Esophagus muscularis mucosa (tissue), 4 donors: ENCODE measurements at places on chromosomes 6 and 20. TPM values are rescaled to one million over a fixed set of nuclear protein-coding genes. Genes with fewer than 3 reads are reported as not detected.

DNA sequence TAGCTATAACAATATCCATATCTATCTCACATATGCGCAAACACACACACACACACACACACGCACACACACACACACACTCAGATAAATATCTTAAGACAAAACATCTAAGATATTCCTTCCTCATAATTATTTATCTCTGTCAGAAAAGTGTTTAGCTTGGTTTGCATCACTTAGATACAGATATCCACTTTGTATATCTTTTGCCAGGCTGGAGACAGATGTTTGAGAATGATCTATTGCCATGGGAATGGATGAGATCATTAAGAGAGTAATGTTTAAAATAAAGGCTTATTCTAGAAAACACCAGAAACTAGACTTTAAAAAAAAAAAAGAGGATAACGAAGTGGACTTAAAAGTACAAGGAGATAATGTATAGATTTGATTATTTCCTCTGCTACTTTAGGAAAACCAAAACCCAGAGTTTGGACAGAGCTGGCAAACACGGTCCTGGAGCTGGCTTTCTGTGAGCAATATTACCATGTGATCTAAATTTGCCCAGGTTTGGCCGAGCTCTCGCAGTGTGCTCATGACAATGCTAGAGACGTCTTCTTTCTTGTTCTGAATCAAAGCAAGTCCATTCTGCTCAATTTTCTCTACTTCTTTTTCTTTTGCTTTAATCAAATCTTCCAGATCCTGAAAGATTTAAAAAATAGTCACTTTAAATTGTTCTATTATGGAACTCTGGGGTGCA is 411.8 kb downstream of the SYNE1 start:
- DNase-seq, result no peak

DNA sequence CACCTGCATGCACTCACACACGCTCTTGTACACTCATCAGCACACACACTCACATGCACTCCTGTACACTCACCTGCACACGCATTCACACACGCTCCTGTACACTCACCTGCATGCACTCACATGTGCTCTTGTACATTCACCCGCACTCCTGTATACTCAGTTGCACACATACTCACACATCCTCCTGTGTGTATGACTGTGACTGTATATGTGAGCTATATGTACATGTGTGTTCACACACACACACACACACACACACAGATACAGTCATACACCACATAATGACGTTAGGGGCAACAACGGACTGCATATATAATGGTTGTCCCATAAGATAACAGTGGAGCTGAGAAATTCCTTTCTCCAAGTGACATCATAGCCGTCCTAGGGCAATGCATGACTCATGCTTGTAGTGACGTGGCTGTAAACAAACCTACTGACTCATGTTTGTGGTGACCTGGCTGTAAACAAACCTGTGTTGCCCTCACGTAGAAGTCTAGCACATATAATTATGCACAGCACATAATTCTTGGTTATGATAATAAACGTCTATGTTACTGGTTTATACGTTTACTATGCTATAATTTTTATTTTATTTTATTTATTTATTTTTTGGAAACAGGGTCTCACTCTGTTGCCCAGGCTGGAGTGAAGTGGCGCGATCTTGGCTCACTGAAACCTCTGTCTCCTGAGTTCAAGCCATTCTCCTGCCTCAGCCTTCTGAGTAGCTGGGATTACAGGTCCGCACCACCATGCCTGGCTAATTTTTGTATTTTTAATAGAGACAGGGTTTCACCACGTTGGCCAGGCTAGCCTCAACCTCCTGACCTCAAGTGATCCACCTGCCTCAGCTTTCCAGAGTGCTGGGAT is 22.8 kb upstream of the TAF4 start:
- no peak for DNase-seq

GRCh38 chr6:122620428-122620827 is 10.2 kb downstream of the PKIB start:
- DNase-seq, result no peak

DNA sequence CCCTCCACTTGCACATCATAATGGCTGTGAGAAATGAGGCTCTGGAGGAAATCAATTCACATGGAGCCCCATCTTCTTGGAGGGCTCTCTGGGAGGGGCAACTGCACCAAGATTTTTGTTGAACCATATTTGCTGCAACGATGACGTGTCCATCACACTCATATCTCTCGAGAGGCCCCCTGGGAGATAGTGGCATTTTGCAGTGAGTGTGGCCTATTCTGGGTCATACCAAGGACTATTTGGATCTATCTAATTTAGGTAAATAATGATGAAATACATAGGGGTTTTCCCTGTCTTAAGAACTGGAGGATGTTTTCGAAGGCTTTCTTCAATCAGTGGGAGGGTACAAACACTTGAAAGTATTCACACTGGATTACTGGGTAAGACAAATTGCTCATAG is 31.6 kb downstream of the CNR1 start:
- DNase-seq, result no peak

- no peak for DNase-seq
Measured at GRCh38 chr6:166515072-166515810, 71.2 kb downstream of the RAMACL start.

- DNase-seq, result no peak
Measured at GRCh38 chr6:132927713-132928112, 113.3 kb downstream of the RPS12 start.

Gene RIMS1
- total RNA-seq, result 35.4 TPM

Gene KCNQ5
- 1.2 TPM for total RNA-seq
